Thoracic aorta (tissue), 2 donors: ENCODE measurements at places on chromosomes 2 and 18. TPM values are rescaled to one million over a fixed set of nuclear protein-coding genes. Genes with fewer than 3 reads are reported as not detected.

EFHD1 gene
- total RNA-seq: 211 TPM

GRCh38 chr2:238346544-238346943, 26.2 kb downstream of the TRAF3IP1 start:
- no peak overlapping the region for H3K4me3 ChIP-seq
- H3K36me3 ChIP-seq: peaks cover 10% of the 10 kb centered on the region
- H3K27me3 ChIP-seq: no peaks in the 10 kb centered on the region
- no peaks in the 10 kb centered on the region for H3K4me1 ChIP-seq

DNA sequence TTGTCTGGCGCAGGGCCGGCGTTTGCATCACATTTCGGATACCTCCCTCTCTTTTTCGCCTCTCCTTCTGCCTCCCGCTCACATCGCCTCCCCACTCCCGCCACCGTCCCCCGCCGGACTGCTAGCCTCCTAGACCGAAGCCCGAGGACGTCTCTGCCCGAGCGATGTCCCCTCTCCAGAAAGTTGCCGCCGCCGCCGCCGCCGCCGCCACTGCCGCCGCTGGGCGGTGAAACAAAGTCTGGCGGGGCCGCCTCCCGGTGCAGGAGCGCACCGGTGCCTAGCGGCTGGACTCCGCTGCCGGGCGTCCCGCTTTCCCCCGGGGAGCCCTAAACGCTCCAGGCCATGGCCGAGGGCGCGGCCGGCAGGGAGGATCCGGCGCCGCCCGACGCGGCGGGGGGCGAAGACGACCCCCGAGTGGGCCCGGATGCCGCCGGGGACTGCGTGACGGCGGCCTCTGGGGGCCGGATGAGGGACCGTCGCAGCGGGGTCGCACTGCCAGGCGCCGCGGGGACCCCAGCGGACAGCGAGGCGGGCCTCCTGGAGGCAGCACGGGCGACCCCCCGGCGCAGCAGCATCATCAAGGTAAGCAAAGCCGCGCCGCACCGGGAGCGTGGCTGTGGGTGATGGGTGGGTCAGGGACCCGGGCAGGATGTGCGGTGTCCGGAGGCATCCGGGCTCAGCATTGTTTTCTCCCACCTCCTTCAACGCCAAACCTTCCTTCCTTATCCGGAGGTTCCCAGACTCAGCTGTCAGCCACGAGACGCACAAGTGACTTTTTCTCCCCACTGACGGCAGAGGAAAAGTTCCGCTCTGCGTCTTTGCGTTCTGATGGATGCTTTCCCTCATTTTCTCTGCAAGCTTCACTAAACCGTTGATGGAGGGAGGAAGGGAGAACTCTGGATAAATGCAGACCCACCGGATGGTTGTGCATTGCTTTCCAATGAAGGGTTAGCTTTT, 643 bp downstream of the PLCL1 start:
- H3K4me3 ChIP-seq: peak overlapping the region; percentile 96
- peaks cover 50% of the 10 kb centered on the region for H3K4me1 ChIP-seq
- H3K27me3 ChIP-seq: no peaks in the 10 kb centered on the region

GRCh38 chr2:238667008-238667407, 180.9 kb upstream of the TWIST2 start:
- H3K4me3 ChIP-seq: no peak overlapping the region
- no peak for DNase-seq
- no peaks in the 10 kb centered on the region for H3K27me3 ChIP-seq
- H3K36me3 ChIP-seq: no peaks in the 10 kb centered on the region

PRADC1 gene
- 19.9 TPM for total RNA-seq

- H3K27ac ChIP-seq: no peak overlapping the region
- no peak for DNase-seq
- H3K4me1 ChIP-seq: no peaks in the 10 kb centered on the region
- H3K36me3 ChIP-seq: no peaks in the 10 kb centered on the region
Observed at GRCh38 chr2:225488743-225489142, 89.2 kb downstream of the NYAP2 start.

- DNase-seq: no peak
- H3K27me3 ChIP-seq: no peaks in the 10 kb centered on the region
- no peaks in the 10 kb centered on the region for H3K4me1 ChIP-seq
- H3K27ac ChIP-seq: no peak overlapping the region
- H3K4me3 ChIP-seq: no peak overlapping the region
- H3K36me3 ChIP-seq: no peaks in the 10 kb centered on the region
Observed at GRCh38 chr2:118548880-118549488, 298.5 kb downstream of the EN1 start.

GRCh38 chr2:33521791-33522281, 45.4 kb downstream of the RASGRP3 start:
- no peaks in the 10 kb centered on the region for H3K27me3 ChIP-seq
- DNase-seq: peak; percentile 8
- H3K36me3 ChIP-seq: no peaks in the 10 kb centered on the region

GREB1L gene
- 12.7 TPM for total RNA-seq

GRCh38 chr2:199509403-199509802, 51.7 kb upstream of the SATB2 start:
- no peaks in the 10 kb centered on the region for H3K36me3 ChIP-seq
- H3K27me3 ChIP-seq: no peaks in the 10 kb centered on the region
- H3K27ac ChIP-seq: no peak overlapping the region
- no peaks in the 10 kb centered on the region for H3K4me1 ChIP-seq
- H3K4me3 ChIP-seq: no peak overlapping the region

- H3K27me3 ChIP-seq: no peaks in the 10 kb centered on the region
- no peaks in the 10 kb centered on the region for H3K36me3 ChIP-seq
Observed at GRCh38 chr2:102256276-102256675, 55.1 kb upstream of the IL1RL1 start.

ABHD3 gene
- total RNA-seq: 14.4 TPM

GRCh38 chr18:23049698-23050373, 85.4 kb upstream of the CABLES1 start:
- H3K4me3 ChIP-seq: no peak overlapping the region
- no peaks in the 10 kb centered on the region for H3K36me3 ChIP-seq
- no peaks in the 10 kb centered on the region for H3K27me3 ChIP-seq
- H3K4me1 ChIP-seq: peaks cover 11% of the 10 kb centered on the region

MATN3 gene
- total RNA-seq: 1.3 TPM

- no peak for DNase-seq
- H3K4me3 ChIP-seq: no peak overlapping the region
- H3K27me3 ChIP-seq: no peaks in the 10 kb centered on the region
- H3K36me3 ChIP-seq: no peaks in the 10 kb centered on the region
- H3K4me1 ChIP-seq: peaks cover 4% of the 10 kb centered on the region
Observed at GRCh38 chr2:84844141-84844540, 36.7 kb downstream of the TRABD2A start.

- H3K36me3 ChIP-seq: no peaks in the 10 kb centered on the region
- no peaks in the 10 kb centered on the region for H3K4me1 ChIP-seq
- no peaks in the 10 kb centered on the region for H3K27me3 ChIP-seq
- DNase-seq: no peak
- no peak overlapping the region for H3K27ac ChIP-seq
Observed at GRCh38 chr2:73408198-73408597, 22.6 kb downstream of the ALMS1 start.

GFPT1 gene
- total RNA-seq: 53.1 TPM

DNA sequence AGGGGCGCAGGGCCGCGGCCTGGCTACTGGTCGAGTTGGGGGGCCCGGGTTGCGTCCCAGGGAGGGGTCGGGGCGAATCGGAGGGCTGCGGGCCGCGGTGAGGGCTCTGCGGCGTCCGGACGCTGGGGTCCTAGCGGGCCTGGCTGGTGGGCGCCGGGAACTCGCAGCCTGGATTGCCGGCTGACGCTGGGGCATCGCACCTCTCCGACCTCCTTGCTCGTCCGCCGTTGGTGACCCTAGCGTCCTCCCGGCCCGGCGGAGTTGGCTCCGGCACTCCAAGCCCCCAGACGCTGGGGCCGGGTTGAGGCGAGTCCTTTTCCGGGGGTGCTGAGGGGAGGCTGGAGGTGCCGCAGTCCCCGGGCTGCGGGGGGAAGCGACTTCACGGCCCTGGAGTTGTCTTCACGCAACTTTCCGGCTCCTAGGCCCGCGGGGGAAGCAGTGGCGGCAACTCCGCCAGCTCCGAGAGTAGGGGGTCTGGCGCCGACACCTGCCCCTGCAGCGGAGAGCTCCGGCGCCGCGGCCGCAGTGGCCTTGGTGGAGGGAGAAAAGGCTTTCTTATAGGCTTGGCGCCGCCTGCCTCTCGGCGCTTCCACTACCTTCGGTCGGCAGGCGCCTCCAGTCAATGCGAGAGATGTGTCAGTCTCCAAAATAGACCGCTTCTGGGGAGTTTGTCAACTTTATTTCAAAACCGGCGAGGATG, 70.3 kb downstream of the HAUS1 start:
- no peak for DNase-seq
- H3K27ac ChIP-seq: peak overlapping the region; percentile 78
- no peaks in the 10 kb centered on the region for H3K27me3 ChIP-seq
- H3K4me1 ChIP-seq: peaks cover 8% of the 10 kb centered on the region

CNRIP1 gene
- total RNA-seq: 39.7 TPM

DNA sequence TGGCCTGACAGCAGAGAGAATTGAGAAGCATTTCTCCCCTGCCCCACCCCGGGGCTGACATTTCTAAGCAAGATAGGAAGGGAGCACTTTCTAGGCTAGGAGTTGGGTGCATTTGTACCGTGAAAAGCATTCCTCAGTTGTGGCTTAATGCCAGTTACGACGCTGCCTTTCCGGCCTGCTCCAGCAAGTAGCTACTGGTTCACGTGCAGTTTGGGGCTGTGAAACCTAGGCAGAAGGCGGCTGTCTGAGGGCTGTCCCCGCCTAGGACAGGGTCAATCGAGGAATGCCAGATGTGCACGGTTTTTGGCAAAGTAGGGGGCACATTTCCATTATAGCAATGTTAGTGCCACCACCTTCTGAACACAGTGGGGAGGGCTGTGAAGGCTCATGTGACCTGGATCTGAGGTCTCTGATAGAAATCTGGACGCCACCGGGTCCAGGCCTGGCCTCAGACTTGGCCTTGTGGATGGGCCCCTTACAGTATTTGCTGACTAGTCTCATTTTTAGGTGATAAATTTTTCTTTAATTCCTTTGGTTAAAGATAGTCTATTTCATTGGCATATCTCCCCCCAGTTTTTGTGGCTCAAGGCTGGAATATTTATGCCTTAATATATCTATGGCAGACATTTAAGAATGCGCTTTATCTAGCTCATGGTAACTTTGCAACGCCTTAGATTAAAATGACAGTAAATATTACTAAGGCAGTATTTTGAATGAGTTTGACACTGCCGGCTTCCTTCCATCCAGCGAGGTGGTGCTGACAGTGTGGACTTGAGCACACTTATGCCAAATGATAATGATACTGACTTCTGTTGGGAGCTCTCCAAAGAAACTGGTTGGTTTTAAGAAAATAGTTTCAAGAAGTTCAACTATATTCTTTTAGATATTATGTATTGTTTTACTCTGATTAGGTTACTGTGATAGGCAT, 78.7 kb downstream of the LPIN1 start:
- H3K27me3 ChIP-seq: no peaks in the 10 kb centered on the region
- no peak overlapping the region for H3K4me3 ChIP-seq
- H3K36me3 ChIP-seq: no peaks in the 10 kb centered on the region
- H3K4me1 ChIP-seq: peaks cover 25% of the 10 kb centered on the region

ZNF396 gene
- 4.1 TPM for total RNA-seq

- H3K4me3 ChIP-seq: no peak overlapping the region
- no peaks in the 10 kb centered on the region for H3K27me3 ChIP-seq
- H3K27ac ChIP-seq: no peak overlapping the region
- no peak for DNase-seq
- no peaks in the 10 kb centered on the region for H3K36me3 ChIP-seq
- H3K4me1 ChIP-seq: no peaks in the 10 kb centered on the region
Observed at GRCh38 chr2:102871707-102872106, 109.9 kb downstream of the TMEM182 start.

- no peak overlapping the region for H3K27ac ChIP-seq
- DNase-seq: no peak
- H3K27me3 ChIP-seq: no peaks in the 10 kb centered on the region
- no peak overlapping the region for H3K4me3 ChIP-seq
- H3K36me3 ChIP-seq: peaks cover 62% of the 10 kb centered on the region
- no peaks in the 10 kb centered on the region for H3K4me1 ChIP-seq
Observed at GRCh38 chr2:135756692-135757091, 15.0 kb downstream of the UBXN4 start.

GRCh38 chr18:10912790-10913545, 236.4 kb downstream of the PIEZO2 start:
- no peaks in the 10 kb centered on the region for H3K27me3 ChIP-seq
- H3K4me3 ChIP-seq: no peak overlapping the region
- DNase-seq: no peak
- H3K27ac ChIP-seq: no peak overlapping the region
- no peaks in the 10 kb centered on the region for H3K36me3 ChIP-seq

DNA sequence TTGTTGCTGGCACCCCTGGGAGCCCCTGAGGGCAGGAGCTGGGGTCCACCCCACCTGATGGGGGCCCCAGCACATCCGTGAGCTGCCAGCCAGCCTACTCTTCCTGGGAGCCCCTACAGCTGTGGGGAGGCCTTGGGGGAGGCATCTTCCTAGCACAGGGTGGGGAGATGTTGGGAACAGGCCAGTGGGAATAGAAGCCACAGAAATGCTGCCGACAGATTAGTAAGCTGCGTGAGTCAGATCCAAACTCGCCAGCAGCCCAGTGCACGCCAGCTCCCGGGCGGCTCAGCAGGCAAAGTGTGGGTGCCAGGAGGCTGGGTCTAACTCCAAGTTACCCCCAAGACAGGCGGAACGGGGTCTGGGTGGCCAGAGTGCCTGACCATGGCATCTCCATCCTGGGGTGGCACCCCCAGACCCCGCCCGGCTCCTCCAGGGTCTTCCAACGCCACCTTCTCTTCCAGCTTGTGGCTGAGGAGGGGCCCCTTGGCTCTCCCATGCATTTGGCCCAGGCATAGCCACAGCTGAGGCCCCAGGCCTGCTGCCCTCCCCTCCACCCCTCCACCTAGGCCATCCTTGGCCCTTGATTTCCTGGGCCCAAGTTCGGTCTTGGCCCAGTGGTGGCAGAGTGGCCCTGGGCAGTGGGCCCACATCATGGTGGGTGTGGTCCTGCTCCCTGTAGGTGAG, 15.3 kb downstream of the CROCC2 start:
- H3K4me1 ChIP-seq: peaks cover 20% of the 10 kb centered on the region
- DNase-seq: peak; percentile 37
- no peaks in the 10 kb centered on the region for H3K27me3 ChIP-seq

GRCh38 chr2:14234911-14235310, 397.6 kb upstream of the LRATD1 start:
- H3K27ac ChIP-seq: no peak overlapping the region
- no peak for DNase-seq
- H3K36me3 ChIP-seq: no peaks in the 10 kb centered on the region
- H3K4me3 ChIP-seq: no peak overlapping the region
- H3K4me1 ChIP-seq: no peaks in the 10 kb centered on the region
- no peaks in the 10 kb centered on the region for H3K27me3 ChIP-seq
